ENCODE measurements at places on chromosomes 2 and 18.

DNA sequence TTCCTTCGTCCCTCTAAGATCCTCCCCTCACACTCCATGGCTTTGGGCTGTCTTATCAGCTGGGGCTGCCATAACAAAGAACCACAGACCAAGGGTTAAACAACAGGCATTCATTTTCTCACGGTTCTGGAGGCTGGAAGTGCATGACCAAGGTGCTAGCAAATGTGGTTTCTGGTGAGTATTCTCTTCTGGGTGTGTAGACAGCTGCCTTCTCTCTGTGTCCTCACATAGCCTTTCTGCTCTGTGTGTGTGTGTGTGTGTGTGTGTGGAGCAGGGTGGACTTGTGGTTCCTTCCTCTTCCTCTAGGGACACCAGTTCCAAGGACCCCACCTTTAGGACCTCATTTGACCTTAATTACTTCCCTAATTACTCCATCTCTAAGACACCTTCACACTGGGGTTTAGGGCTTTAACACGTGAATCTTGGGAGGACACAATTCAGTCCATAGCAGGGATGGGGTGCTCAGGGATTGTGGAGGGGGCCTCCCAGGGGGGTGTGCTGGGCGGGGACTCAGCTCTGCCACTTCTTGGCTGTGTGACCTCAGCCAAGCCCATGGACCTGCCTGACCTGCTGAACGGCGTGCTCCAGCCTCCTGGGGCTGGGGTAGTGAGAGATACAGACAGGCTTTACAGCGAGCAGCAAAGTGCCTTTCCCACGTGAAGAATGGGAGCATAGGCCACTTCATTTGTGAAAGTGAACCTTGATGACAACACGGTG, 38.0 kb downstream of the ACKR3 start:
- no peak for DNase-seq

DNA sequence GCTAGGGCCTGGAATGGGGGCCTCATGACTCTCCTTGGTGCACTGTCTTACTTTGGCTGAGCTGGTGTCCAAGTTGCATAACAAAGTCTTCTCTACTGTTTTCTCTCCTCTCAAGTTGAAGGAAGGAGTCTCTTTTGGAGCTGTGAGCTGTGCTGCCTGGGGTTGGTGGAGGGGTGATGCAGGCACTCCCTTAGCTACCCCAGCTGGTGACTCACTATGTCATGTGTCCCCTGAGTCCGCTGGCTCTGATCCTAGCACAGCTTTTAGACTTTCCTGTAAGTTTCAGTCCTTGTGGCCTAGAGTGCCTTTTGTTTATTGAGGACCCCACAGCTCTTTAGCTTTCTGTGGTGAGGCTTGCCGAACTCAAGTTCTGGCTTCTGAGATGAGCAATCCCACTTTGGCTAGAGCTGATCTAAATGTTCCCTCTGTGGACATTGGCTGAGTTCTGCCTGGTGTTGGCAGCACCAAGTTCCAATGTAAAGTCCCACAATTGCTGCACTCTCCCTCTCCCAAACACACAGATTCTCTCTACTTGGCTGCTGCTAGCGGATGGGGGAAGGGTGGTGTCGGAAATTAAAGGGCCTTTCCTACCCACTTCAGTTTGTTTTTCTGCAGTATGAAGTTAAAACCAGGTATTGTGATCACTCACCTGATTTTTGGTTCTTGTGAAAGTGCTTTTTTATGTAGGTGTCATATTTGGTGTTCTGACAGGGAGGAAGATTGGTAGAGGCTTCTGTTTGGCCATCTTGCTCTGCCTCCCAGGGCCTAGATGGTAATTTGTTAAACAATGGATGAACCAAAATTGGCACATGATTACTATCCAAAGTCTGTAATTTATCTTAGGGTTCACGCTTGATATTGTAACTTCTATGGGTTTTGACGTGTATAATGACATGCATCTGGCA, 83.2 kb downstream of the COMMD1 start:
- no peak for DNase-seq

DNA sequence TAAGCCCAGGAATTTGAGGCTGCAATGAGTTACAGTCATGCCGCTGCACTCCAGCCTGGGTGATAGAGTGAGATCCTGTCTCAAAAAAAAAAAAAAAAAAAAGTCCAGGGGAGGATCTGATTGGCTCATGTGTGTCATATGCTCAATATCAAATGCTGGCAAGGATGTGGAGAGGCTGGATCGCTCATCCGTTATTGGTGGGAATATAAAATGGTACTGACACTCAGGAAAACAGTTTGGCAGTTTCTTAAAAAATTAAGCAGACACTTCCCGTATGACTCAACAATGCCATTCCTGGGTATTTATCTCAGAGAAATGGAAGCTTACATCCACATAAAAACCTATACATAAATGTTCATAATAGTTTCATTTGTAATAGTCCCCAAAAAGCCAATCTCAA, 68.9 kb downstream of the MEX3C start:
- no peak for DNase-seq

DNA sequence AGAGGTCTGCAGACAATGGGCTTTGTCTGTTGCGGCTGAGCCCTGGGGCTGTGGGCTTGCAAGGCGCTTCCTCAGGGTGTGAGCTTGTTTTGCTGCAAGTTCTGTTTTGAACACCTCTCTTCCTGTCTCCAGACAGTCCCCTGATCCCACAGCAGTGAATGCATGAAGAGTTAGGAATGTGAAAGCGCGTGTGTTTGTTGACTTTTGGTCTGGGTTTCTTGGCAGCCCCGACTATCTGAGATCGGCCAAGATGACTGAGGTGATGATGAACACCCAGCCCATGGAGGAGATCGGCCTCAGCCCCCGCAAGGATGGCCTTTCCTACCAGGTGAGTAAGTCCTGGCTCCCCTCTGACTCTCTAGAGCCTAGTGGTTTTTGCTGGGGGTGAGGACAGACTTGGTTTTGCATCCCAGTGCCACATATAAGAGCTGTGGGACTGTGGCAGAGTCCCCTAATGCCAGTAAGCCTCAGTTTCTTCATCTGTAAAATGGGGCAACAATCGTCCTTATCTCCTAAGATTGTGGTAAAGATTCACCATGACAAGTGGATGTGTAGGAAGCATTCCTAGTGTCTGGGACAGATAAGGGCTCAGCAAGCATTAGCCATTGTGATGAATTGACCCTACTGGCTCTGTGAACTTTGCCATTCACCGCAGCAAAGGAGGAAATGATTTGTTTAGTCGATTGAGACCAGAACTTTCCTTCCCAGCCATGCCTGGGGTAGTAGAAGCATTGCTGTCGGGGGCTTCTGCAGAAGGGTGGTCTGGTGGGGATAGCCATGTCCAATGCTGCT, 3.0 kb downstream of the LBH start:
- no peak for DNase-seq

DNA sequence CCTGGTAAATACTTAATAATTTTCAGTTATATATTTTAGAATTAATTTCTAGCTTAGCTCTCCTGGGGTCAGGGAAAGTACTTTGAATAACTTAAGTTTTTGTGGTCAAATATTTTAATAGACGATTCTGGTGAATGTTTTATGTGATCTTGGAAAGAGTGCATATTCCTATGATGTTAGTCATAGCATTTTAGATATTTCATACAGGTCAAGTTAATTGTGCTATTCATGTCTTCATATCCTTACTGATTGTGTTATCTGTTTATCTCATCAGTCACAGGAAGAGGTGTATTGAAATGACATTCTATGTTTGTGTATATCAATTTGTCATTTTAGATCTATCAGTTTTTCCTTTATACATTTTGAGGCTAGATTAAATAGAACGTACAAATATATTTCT, 576.2 kb downstream of the CPS1 start:
- DNase-seq, result no peak

- DNase-seq, result no peak
These were observed 104.9 kb downstream of the ACVR1 start for GRCh38 chr2:157771234-157771633.

All from left renal pelvis (tissue), 4 donors.